ENCODE measurements at places on chromosomes 1 and 21.

DNA sequence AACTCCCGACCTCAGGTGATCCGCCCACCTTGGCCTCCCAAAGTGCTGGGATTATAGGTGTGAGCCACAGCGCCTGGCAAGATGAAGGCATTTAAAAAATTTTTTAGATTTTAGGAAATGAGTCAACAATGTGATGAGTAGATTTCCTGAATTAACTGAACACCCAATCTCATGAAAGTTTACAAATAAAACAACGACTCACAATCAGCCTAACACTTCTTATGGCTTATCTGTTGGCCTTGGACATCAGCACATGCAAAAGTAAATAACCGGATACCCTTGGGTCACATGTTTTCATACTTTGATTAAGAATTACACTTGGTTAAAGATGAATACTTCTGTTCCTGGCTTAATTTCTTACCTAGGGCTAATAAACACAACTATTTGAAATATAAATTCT lies 3.0 kb downstream of the GNG12 start:
- no peak for DNase-seq

DNA sequence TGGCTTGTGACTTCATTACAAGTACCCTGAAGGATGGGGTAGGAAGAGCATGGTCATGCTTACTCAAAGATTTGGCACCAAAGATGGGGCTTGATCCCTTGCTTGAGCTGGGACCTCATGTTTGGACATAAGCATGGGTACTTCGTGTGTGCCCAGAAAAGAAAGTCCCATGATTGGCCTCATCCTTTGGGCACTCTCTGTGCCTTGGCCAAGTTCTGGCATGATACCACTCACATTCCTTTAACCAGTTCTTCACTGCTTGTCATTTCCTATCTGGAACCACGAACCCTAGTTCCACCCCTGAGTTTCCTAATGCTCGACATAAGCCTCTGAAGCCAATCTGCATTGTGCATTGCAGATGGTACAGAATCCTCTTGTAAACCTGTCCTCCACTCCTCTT lies 107.0 kb downstream of the NAV1 start:
- DNase-seq = no peak

DNA sequence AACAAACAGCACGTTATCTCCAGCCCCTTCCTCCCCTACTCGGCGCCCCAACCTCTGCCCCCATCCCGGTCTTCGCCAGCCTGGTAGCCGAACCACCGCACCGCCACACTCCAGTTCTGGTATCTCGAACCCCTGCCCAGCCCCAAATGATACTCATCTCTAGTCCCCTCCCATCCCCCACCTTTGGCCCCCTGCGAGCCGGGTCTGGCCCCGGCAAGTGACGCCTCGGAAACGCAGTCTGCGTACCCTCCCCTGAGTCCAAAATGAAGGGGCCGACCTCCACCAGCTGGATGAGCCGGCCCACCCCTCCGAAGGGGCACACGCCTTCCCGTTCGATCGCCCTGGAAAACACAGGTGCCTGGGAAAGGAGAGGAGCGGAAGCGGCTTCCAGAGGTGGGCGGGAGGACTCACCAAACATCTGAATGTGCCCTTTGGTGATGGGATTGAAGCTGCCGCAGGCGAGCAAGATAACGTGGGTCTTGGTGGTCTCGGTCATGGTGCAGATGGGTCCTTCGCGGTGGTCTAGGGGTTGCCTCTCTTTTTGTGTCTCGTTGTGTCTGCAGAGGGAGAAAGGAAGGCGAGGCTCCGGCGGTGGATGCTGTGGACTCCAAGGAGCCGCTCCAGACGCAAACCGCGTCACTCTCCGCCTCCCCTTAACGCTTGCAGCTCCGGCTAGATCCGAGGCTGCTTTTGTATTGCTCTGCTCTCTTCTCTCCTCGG lies at the start of gene NMNAT2:
TSS of gene NMNAT2 (minus strand) at position 609 of the 720 bp plus-strand sequence. CDS start at position 496, 113 bp downstream.
- no peak for DNase-seq

DNA sequence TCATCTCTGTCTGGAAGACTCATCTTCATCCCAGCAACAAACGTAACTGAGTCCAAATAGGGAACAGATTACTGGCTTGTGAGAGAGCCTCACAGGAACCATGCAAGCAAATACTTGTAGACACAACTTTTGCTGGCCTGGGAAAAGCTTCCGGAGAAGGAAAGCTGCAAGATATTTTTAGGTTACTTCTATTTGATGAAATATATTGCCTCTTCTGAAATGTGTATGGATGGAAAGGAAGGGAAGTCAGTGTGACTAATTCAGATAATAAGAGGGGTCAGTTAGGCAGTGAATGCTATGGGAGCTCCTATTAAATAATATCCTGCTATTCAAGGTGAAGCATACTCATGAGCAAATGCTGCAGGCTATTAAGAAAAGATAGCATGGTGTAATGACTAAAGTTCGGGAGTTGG lies 20.4 kb upstream of the FGGY start:
- DNase-seq = no peak

- DNase-seq = no peak
These were observed 440.8 kb upstream of the ZP4 start for GRCh38 chr1:238331557-238331956.

GRCh38 chr1:154419620-154420571 lies 14.8 kb downstream of the IL6R start:
- peak; percentile 95 for DNase-seq

- no peak for DNase-seq
These were observed 8.3 kb downstream of the TSACC start for GRCh38 chr1:156346636-156347035.

DNA sequence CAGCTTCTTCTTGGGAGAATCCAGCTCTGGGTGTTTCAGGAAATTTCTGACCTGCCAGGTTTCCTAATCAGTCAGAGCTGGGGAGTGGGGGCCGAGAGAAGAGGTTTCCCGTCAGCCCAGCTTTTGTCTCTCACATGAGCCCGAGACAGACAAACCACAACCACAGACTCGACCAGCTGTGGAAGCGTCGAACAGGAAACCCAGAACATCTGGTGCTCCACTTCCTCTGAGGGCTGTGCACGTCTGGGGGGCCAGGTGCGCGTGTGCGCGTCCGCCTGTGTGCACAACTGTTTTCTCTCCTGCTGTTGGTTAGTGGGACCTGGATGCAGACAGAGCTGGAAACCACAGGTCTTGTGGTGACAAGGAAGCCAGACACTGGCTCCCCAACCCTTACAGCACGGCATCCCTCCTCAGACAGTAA lies 113.0 kb upstream of the SLC25A33 start:
- DNase-seq = no peak

DNA sequence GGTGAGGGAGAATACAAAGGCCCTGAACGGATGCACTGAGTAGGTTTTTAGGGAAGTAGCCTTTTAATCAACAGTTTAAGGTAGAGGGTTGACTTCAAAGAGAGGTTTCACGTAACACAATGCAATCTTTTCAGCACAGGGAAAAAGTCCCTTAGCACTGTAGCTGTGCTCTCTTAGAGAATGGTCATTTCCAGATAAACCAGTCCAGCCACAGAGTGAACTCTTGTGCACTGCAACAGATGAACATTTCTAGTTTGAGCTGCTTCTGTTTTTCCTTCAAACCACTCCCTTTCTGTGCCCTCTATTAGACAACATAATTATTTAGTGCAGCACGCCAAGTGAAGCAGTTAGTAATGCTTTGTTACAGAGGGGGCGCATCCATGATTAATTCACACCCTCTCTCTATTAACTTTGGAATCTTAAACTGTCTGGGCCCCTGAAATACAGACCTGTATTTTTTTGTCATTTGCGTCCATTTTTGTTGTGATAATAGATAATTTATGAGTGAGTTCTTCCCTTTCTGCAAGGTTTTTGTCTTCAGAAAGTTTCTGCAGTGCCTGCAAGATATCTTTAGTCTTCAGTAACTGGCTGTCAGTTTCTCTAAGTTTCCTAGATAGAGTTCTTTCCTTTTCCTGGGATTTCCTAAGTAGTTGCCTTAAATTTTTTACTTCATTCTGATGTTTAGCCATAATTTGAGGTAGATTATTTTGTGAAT lies 22.9 kb downstream of the LCA5L start:
- no peak for DNase-seq

DNA sequence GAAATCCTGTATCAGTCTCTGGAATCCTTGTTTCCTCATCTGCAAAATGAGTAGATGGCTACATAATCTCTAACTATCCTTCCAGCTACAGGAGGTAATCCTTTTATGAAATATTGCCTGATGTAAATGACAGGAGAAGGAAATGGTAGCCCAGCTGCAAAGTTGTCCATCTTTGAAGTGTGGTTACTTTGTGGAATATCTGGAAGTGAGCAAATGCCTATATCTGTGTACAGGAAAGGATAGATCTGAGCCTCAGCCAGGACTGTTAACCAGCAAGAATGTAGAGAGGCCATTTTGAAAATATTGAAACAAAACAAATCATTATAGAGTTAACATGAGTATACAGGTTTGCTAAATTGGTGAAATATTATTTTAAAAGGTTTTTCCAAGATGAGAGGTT lies 74.8 kb upstream of the BMP8A start:
- DNase-seq = no peak

DNA sequence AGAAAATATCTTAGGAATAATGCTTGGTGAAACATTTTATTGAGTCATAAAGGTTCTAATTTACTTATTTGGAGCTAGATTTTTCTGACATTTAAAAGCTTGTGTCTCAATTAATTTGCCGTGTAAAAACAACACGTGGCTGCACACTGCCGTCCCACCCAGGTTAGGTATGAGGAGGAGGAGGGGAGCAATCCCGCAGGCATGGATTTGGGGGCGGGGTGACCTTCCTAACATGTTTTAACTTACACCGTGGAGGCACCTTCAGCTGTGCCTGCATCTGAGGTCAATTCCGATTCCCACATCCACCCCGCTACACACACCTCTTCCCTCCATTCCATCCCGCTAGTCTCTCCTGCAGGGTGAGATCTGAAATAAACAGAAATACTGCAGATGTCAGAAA lies 28.5 kb upstream of the UMODL1 start:
- no peak for DNase-seq

GRCh38 chr1:22239378-22239777 lies 96.5 kb upstream of the WNT4 start:
- DNase-seq = no peak

GRCh38 chr1:185314411-185314810 lies 2.6 kb downstream of the IVNS1ABP start:
- DNase-seq = no peak

GRCh38 chr1:111551623-111552411 lies 48.4 kb upstream of the ADORA3 start:
- DNase-seq = no peak

DNA sequence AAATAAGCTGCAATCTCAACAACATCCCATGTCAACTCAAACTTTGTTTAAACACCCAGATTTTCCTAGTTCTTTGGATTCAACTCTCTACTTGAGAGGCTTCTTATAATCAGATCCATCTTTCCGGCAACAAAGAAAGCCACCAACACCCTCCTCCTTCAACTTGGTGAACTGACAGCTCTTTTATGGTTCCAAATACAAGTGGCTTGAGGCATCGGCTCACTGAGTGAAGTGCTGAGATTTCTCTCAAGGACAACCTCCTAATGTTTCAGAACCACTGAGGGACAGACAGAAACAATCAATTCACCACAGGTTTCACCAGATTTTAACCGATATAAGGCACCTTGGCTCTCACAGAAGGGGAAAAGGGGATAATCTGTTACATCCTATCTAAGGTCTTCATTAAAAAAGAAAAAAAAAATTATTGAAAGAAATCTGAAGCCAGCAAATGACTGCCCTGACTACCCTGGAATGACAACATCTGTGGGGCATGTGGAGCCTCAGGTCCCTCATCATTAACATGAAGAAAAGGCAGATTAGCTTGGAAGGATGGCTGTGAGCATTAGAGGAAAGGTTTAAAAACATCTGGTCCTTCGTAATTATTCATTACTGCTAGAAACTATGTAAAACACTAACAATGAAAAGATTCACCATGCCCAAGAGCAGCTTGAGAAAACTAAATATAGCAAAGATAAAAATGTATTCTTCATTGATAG lies 50.9 kb downstream of the PTPN14 start:
- no peak for DNase-seq

- no peak for DNase-seq
These were observed 3.4 kb downstream of the PSMB4 start for GRCh38 chr1:151402764-151403163.

DNA sequence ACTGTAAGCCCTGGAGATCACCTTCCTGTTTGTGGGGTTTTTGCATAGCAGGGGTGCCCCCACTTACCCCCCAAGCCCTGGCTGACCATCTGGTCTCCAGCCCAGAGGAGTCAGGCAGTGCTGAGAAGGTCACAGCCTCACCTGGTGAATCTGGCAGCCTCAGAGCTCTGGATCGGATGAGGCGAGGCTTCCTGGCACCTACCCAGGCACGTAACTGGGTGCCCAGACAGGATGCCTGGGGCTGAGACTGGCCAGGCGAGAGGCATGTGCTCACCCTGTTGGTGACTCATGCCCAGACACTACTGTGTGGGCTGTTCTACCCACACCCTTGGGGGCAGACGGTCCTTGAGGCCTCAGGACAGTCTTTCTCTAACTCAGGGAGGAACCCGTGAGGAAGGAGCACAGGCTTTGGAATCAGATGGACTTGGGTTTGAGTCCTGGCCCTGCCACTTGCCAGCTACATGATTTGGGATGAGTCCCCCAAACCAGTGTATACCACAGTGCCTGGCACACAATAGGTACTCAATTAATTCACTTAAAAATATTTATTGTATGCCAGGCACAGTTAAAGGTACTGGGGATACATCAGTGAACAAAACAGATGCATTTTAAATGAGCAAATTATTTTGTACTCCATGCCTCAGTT lies 15.1 kb upstream of the PADI3 start:
- no peak for DNase-seq

DNA sequence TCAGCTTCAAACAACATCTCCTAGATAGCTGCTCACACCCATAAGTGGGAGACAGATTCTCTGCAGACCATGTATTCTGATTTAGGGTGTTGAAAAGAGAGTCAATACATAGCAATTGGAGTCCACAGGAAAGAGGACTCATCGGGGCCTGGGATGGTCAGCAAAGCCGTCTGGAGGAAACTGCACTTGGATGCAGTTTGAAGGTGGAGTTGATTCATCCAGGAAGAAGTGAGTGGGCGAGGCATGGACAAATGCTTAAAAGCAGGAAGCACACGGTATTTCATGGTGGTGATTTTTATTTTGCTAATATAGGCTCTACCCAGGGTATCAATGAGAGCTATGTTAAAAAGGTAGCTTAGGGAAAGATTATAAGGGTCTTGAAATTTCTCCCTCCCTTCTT lies 36.8 kb upstream of the DIRAS3 start:
- no peak for DNase-seq

- no peak for DNase-seq
These were observed 87.1 kb upstream of the CACNA1E start for GRCh38 chr1:181396171-181396670.

DNA sequence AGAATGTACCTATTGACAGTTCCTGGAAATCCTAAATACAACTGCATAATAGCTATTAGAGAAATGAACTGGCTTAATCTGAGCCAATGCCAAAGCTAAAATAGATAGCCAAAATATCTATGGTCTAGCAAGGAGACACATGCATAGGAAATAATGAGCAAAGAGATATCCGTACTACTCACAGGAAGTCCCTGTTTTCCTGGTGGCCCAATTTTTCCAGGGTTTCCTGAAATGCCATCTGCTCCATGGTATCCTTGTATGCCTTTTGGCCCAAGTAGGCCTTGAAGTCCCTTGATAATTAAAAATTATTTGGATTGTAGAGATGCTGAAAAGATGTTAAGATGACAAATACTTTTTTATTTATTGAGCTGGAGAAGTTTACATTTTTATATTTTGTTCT lies 108.4 kb upstream of the ZNHIT6 start:
- DNase-seq = no peak

Data from smooth muscle cell of the brain vasculature (primary cell).